Mammary epithelial cell (primary cell): ENCODE measurements at places on chromosomes 3 and 15. TPM values are rescaled to one million over a fixed set of nuclear protein-coding genes. Genes with fewer than 3 reads are reported as not detected.

GRCh38 chr3:6825524-6825923 lies 35.4 kb upstream of the GRM7 start:
- peak; percentile 20 for DNase-seq

GRCh38 chr3:89571298-89571697 lies 463.9 kb downstream of the EPHA3 start:
- no peak for DNase-seq

DNA sequence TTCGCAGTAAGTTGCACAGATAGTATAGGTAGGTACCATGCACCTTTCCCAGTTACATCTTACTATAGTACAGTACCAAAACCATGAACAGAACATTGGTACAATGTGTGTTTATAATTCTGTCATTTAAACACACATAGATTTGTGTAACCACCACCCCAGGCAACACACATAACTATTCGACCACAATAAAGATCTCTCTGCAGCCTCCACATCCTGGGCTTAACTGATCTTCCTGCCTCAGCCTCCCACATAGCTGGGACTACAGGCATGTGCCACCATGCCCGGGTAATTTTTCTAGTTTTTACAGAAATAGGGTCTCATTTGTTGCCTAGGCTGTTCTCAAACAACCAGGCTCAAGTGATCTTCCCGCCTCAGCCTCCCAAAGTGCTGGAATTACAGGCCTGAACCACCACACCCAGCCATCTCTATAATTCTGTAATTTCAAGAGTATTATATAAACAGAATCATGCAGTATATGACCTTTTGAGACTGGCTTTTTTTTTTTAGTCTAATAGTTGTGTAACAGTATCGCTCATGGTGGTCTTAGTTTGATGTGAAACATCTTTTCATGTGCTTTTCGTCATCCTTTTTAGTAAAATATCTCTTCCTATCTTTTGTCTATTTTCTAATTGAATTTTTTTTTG lies 13.3 kb upstream of the TMF1 start:
- DNase-seq, result no peak

The C15orf62 gene
- 0.21 and 0.59 TPM in 2 replicates for total RNA-seq

The TRIM59 gene
- 15.0 and 15.2 TPM in 2 replicates for total RNA-seq

The SPATA12 gene
- 0.21 TPM in 1 of 2 replicates, not detected in the other for total RNA-seq
